ENCODE measurements at places on chromosomes 1 and 21.

- peak; percentile 41 for DNase-seq
Measured at GRCh38 chr1:157168015-157168414, 29.8 kb upstream of the ETV3 start.

- DNase-seq = no peak
Measured at GRCh38 chr1:174550296-174550695, 102.5 kb downstream of the GPR52 start.

DNA sequence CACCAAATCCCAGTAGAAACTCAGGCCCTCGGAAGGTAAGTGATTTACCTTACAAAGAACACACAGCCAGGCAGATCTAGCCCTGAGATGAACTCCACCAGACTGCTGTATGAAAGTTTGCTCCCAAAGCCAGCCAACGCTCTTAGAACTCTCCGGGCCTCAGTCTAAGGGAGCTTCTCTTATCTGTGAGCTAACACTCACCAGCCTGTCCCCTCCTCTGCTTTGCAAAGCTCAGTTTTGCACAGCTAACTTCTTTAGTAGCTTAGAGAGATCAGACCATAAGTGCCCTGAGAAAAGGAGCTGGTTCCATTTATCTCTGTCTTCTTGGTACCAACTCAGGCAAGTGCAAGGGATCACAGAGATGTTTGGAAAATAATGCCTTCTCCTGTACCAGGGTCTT, 195.8 kb upstream of the JUN start:
- DNase-seq = peak; percentile 24

DNA sequence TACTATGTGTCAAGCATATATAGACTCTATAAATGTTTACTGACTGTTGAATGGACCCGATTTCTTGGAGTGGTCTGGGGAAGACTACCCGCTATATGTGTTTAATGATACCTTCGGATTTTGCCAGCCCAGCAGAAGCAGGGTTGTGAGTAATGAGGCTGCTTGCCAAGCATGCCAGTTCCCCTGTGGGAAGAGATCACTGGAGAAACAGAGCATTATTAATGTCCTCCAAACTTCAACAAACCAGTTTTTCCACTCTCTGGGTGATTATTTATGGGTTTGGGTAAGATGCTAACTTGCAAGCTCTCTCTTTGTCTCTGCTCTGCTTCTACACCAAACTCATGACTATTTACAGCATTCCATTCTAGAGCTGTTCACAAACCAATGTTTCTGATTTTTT, 25.1 kb upstream of the PHGDH start:
- no peak for DNase-seq

GRCh38 chr1:53804791-53805505, 33.1 kb downstream of the NDC1 start:
- DNase-seq = no peak

Data from coronary artery (tissue), 2 donors.